ENCODE measurements at places on chromosomes 2 and 18.

- no peak for DNase-seq
Observed at GRCh38 chr2:151973901-151974199, 125.0 kb downstream of the CACNB4 start.

DNA sequence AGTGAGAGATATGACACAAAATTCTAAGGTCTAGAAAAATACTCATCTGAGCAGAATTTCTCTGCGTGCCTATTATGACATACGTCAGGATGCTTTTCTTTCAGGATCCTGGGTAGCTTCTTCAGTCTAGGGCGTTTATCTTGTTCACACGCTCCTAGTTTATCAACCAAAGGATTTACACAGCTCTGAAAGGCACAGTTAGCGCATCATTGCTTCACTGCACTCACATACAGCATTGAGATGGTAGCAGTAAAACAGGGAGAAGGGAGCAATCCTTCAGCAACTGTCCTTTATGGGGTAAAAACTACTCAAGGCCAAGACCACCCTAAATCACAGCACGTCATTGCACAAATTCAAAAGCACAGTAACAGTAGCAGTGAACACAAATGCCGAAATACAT, 222.8 kb downstream of the SUCLG1 start:
- no peak for DNase-seq

- DNase-seq, result no peak
Observed at GRCh38 chr2:35228584-35228983, 1127.0 kb upstream of the CRIM1 start.

DNA sequence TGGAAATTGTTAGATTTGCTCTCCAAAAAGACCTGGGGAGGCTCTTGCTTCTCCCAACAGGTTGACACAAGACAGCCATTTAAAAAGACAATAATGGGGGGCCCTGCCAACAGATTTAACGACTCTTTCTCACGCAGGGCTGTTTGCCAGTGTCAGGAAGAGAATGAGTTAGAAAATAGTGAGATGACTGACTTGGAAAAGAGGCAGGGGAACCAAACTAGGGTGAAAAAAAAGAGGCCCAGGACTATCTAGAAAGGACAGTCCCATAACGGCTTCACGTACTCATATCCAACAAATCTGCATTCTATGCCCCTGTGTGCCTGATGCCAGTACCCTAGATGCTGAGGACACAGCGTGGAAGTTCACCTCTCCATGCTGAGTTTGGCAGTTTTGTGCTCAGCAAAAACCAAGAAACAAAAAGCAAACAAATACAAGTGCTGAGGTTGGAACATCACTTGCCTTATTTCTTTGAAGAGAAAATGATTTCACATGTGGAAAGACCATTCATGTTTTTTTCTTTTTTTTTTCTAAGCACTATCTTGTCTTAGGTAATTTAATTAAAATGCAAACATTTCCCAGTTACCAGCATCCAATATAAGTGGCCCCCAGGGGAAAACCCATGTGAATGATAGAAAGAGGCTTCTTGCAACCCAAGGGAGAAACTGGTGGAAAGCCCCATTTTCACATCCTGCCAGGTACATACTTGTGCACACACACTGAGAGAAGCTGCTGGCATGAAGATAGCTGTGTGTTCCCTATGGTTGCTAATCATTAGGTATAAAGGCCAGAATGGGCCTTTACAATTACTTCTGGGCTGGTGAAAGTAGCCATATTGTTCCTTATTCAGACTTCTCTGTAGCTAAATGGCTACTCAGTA, 10.6 kb upstream of the WIPF1 start:
- no peak for DNase-seq

DNA sequence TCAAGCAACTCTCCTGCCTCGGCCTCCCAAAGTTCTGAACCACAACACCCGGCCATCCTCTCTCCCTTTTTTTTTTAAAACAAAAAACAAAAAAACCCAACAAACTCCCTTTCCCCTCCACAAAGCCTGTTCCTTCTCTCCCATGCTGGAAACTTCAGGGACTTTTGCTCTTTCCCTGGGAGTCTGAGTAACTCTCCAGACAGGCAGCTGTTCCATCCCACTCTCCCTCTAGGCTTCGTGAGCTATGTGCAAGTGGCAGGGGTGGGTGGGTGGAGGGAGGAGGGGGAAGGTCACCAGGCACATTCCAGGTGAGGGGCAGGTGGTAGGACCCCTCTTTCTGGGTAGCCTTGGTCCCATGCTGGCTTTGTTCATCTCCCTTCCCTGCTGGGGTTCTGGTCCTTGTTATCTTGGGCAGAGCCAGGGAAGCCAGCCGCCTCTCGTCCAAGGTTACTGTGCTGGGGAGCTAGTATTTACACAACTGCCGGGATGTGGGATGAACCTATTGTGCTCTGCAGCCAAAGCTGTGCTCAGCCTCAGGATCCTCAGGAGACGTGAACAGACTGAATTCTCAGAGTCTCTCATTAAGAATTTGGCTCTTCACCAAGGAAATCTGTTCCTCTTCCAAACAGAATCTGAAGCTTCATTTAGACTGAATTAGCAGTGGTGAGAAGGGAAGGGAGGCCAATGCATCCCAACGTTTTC, 106.9 kb downstream of the LIPG start:
- no peak for DNase-seq

DNA sequence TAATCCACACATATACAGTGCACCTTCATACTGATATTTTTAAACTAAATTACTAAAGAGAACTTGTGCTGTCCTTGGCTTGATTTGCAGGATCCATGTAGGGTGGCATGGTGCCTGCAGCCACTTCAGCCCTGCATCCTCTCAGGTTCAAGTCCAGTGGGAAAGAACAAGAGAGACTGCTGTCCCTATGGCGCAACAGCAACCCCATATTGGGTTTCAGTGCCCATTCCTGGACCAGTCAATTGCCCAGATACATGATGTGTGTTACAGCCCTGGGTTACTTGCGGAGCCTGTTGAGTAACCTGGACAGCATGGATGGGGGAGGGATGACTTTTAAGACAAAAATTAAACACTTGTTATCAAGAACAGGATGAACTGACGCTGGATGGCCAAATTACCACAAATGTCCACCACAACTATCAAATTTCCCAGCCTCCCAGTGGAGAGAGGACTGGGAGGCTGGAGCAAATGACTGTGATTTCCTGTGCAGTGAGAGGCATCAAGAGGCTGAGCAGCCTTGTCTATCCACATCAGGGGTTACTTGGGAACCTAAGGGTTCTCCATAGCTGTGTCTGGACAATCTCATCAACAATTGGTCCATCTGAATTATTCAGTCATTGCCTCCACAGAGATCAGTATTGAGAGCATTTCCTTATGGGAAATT, 162.0 kb downstream of the CAPN13 start:
- no peak for DNase-seq

DNA sequence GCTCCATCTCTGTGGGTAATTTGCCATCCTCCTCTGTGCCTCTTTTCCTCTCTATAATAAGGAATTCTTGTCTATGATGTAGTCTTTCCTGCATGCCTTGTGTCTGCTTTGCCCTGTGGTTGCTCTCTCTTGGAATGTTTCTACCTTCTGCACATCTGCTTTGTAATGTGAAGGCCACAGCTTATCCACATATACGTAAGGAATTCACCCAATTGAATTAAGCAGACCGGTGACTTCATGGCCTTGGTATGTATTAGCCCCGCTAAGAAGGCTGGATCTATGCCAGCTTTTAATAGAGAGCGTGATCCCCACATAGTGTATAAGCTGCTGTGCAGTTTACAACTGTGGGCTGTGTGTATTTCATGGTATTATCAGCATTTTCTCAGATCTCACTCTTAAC, 274.7 kb downstream of the RNF144A start:
- DNase-seq, result peak; percentile 12

DNA sequence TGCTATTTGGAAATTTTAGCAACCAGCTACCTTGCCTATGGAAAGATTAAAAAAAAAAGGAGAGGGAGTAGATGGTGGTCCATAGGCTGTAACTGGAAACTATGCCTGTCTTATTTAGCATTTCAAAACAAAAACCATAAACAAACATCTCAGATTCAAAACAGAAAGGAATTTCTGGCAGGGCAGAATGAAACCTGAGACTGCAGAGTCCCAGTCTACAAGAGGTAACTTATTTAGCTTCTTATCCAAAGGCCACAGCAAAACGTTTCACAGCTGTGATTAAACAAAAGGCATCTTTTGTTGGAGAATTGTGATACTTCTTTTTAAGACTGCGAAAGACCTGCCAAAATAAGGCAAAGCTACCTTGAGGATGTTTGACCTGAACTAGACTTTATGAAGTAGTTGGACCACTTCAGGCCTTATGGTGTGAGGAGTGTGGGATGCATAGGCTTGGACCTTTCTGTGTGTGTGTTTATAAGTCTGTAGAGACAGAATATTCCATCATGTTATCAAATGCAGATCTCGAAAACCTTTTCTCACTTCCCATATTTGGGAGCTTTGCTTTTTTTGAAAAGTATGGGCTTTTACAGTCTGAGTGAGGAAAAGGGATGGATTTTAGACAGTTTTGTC, 11.0 kb downstream of the CRIM1 start:
- no peak for DNase-seq

DNA sequence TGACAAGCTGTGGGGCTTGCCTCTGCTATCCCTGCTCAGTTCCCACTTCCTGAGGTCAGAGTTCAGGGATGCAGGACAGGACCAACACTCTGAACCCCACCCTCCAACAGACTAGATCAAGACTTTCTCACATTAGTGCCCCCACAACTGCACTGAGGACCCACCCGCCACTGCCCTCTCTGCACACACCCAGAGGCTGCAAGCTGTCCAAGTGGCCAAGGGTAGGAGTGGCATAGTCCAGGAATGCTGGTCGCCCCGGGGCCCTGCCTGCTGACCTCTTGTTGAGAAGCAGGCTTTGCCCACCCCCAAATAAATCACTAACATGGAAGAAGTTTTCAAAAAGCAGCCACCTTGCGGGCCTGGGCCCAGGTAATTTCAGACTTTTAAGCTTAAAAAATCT, 5.5 kb upstream of the KIF1A start:
- no peak for DNase-seq

DNA sequence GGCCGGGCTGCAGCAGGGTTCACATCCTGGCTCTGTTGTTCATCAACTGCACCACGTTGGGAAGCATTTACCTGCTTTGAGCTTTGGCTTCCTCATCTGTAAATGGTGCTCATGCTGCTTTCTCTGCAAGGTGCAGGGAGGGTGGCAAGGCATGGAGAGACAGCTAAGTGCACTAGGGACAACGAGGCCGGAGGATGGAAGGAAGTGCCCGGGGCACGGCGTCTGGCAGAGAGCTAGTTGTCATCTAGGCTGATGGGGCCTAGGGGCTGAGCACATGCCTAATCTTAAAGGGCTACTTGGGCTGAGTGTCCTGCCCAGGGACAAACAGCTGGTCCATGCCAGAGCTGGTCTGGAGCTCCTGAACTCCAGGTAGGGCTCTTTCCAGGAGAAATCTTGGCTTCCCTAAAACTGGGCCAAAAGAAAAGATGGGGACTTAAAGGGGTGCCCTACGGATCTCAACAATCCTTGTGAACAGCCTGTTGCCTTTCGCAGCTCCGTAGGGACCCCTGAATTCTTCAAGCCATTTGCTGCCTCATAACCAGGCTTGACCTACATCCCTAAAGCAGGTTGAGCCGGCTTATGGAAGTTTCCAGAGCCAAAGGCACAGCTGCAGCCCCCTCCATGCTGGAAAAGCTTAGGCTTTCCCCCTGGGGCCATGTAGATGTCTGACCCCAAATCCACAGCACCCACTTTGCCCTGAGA, 130.8 kb downstream of the SMAD7 start:
- DNase-seq, result no peak

GRCh38 chr2:223973606-223974005, 16.3 kb downstream of the MRPL44 start:
- DNase-seq, result no peak

DNA sequence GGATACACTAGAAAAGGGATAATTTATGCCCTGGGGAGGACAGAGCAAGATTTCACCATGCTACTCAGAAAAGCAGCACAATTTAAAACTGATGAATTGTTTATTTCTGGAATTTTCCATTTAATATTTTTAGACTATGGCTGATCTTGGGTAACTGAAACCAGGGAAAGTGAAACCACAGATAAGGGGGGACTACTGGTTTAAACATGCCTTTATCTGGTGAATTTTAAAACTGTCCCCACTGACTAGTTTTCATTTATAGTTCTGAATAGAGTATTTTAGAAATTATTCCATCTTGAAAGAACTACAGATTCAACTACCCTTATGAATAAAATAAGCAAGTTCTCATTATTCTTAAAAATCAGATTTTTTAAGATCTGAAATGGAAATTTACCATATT, 15.0 kb downstream of the NFU1 start:
- no peak for DNase-seq

DNA sequence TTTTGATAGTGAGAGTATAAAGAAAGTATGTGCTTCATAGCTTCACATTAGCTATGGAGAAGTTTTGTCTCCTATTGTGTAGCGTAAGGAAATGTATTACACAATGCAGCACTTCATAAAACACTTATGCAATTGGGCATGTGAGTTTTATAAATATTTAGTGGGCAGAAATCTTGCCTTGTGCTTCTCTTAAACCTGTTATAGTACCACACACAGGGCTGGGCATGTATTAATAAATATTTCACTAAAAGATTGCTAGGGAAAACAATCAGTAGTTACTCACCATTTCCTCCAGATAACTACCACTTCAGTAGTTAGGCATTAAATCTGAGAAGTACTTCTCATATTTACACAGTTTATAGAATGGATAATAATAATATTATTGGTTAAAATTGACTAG, 1080.8 kb upstream of the PIK3C3 start:
- no peak for DNase-seq

DNA sequence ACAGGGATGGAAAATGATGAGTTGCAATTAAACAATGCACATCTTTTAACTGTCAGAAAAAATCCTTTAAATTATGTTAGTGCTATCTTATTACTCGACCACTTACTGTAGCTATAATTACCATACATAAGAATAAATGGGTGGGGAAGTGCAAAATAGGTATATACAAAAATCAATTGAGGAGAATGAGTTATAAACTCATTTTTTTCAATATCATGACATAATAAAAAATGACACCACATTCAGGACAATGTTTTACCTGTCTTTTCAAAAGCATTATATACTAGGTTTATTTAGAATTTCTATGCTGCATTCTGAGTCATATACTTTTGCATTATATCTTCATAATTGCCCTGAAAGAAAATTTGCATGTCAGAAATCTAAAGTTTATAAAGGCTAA, 1533.6 kb downstream of the LRP1B start:
- DNase-seq, result no peak

- DNase-seq, result no peak
Observed at GRCh38 chr2:125667630-125668029, 988.3 kb upstream of the GYPC start.

- no peak for DNase-seq
Observed at GRCh38 chr2:192183296-192183695, 11.4 kb downstream of the TMEFF2 start.

- no peak for DNase-seq
Observed at GRCh38 chr2:168056242-168056787, 191.1 kb downstream of the STK39 start.

DNA sequence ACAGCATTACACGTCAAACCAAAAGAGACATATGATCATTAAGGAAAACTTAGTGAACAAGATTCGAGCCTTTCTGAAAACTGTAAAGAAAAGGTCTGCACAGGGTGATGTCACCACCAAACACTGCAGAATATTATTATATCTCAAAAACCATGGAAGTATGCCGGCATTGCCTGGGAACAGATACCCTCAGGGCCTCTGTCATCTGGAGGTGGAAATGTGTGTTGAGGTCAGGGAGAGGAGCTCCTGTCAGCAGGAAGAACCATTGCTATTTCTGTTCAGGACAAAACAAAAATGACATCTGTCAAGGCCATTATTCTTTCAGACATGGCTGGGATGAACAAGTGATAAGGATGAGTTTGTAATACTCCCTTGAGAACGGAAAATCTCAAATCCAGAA, 365.9 kb upstream of the TRIB2 start:
- DNase-seq, result no peak

GRCh38 chr2:42089340-42089925, 41.6 kb downstream of the PKDCC start:
- DNase-seq, result no peak

- no peak for DNase-seq
Observed at GRCh38 chr2:223976635-223977226, 19.5 kb downstream of the MRPL44 start.

Data from AG09319 (cell line).